ENCODE measurements at places on chromosomes 5 and 9.

- DNase-seq: no peak
These were observed 102.8 kb downstream of the MRPS30 start for GRCh38 chr5:44911501-44911900.

- DNase-seq: no peak
These were observed 64.0 kb downstream of the NSUN2 start for GRCh38 chr5:6568889-6569288.

GRCh38 chr5:62690421-62690820, 111.8 kb downstream of the LRRC70 start:
- DNase-seq: no peak

GRCh38 chr9:77725046-77725694, 77.0 kb upstream of the GNA14 start:
- DNase-seq: no peak

DNA sequence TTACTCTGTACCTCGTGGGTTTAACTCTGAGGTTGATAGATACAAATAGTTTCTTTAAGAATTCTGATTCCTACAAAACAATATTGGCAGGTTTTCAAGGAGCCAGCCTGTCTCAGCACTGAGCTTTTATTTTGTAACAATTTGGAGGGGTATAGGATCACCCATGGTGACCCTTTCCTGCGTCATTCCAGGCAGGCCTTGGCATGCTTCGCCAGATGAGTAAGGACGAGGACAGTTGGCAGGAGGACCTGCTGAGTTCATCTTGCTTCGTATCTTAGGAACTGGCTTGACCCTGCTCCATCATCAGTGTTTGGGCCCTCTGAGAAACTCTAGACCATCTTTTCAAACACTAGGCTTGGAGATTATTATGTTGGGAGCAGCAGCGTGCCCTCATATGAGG, 17.9 kb downstream of the ZNF462 start:
- no peak for DNase-seq
